Activated CD4-positive, alpha-beta T cell treated with anti-CD3 and anti-CD28 coated beads, Interleukin-2, amount 10 ng/mL, durations not matched to agents 7 days and 5 days (primary cell): ENCODE measurements at places on chromosomes 7 and 10. TPM values are rescaled to one million over a fixed set of nuclear protein-coding genes. Genes with fewer than 3 reads are reported as not detected.

MYPN gene
- not detected for total RNA-seq

ANKRD26 gene
- total RNA-seq, result 11.6 TPM

FAM237B gene
- total RNA-seq, result not detected

ODAD2 gene
- not detected for total RNA-seq

DNA sequence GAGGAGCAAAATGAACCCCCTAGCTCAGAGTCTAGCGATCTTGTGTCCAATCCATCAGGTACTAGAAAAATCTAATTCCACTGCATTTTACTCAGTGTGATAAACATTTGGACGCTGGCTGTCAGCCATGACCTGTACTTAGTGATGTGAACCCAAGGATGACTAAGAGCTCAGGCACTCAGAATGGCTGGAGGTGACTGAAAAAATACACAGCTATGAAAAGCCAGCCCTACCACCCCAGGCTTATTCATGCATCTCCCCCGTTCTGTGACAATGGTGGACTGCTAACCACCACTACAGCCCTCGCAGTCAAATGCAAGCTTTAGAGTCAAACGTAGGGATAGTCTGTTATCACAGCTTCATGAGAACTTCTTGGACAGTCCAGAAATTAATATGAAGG lies 14.9 kb downstream of the AFAP1L2 start:
- no peak overlapping the region for H3K27ac ChIP-seq
- DNase-seq, result no peak
- H3K4me3 ChIP-seq, result no peak overlapping the region
- H3K4me1 ChIP-seq, result peaks cover 13% of the 10 kb centered on the region
- H3K36me3 ChIP-seq, result no peaks in the 10 kb centered on the region

DNA sequence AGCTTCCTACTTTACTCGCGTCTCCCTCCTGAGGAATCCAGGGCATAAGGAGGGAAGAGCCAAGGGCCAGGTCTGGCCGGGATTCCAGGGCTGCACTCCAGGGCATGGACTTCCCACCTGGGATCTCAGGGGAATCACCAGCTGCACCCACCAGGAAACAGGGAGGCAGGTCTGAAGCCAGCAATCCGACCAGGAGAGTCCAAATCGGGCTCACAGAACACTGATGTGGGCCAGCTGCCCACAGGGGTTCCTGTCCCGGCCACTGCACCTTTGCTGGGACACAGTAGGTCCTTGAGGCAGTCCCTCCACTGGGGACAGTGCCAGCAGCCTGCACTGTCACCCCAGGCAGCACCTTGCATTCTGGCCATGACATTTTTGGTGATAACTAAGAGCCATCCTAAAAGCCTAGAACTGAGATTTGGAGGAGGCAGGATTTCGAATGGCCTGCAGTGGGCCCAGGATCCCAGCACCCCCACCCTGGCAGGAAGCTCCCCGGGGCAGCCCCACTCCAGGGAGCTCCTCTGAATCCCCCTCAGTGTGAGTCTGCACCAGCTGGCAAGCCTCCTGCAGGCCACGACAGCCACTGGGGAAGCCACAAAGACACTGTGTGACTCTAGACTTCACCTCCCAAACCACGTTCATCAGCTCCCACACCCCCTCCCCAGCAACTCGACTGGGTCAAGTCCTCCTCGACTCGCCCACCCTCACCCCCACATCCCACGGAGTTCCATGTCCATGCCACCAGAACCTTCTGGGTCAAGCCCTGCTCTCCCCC lies 71.5 kb upstream of the PPP2R2D start:
- no peak overlapping the region for H3K4me3 ChIP-seq

- DNase-seq, result no peak
- no peaks in the 10 kb centered on the region for H3K27me3 ChIP-seq
- H3K27ac ChIP-seq, result no peak overlapping the region
- no peaks in the 10 kb centered on the region for H3K36me3 ChIP-seq
- H3K4me3 ChIP-seq, result no peak overlapping the region
Measured at GRCh38 chr10:82206831-82207230, 331.8 kb downstream of the NRG3 start.
